ENCODE measurements at places on chromosomes 1 and 21.

DNA sequence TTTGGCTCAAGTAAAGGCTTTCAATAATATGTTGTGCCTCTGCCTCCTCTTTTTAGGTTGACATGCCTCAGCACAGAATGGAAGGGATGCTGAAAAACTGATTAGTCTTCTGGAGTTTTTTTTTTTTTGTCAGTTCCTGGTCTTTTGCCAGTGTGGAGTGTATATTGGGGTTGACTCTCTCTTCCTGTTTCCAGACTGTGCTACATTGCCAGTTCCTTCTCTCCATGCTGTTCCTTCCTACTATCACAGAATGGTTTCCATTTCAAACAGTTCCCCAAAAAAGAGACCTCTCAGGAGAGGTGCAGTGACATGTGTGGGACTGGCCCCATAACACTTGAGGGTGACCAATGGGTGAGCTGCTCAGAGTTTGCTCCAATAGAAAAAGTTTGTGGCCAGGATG, 101.7 kb upstream of the ETV3 start:
- DNase-seq: no peak

DNA sequence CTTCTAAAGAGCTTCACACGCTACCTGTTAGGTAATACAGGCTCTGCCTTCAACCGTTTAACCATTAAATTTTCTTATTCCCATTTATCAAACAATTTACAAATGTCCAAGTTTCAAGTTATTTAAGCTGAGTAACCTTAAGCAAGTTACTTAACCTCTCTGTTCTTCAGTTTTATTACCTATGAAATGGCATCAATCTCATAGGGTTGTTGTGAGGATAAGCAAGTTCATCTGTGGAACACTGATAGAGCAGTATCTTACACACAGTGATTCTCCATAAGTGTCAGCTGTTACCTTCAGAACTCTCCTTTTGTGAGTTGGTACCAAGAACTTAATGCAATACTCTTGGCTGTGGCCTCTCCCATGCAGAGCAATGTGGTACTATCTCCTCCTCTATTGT, 40.0 kb downstream of the GRIK3 start:
- DNase-seq: no peak

GRCh38 chr1:234345237-234345636, 28.0 kb upstream of the COA6 start:
- DNase-seq: no peak

GRCh38 chr21:41610042-41610839, 102.3 kb upstream of the TMPRSS2 start:
- DNase-seq: peak; percentile 86

DNA sequence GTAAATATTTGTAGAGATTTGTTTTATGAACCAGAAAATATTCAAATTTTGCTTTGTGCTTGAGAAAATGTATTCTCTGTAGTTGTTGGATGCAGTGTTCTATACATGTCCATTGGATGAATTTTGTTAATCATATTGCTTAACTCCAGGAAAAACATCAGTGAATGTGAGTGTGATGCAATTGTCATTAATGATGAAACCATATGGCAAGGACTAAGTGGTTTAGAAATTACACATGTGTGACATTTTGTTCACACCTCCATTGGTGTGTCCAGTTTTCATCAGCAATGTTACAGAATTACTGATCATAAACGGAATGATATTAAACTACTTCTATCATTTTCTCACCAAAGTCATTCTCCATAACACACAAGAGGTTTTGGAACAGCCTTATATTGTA, 151.8 kb upstream of the ST6GALNAC5 start:
- no peak for DNase-seq

- DNase-seq: no peak
Measured at GRCh38 chr1:38938722-38939260, 2.8 kb downstream of the RHBDL2 start.

- no peak for DNase-seq
Measured at GRCh38 chr1:43318831-43319230, 18.0 kb downstream of the TIE1 start.

DNA sequence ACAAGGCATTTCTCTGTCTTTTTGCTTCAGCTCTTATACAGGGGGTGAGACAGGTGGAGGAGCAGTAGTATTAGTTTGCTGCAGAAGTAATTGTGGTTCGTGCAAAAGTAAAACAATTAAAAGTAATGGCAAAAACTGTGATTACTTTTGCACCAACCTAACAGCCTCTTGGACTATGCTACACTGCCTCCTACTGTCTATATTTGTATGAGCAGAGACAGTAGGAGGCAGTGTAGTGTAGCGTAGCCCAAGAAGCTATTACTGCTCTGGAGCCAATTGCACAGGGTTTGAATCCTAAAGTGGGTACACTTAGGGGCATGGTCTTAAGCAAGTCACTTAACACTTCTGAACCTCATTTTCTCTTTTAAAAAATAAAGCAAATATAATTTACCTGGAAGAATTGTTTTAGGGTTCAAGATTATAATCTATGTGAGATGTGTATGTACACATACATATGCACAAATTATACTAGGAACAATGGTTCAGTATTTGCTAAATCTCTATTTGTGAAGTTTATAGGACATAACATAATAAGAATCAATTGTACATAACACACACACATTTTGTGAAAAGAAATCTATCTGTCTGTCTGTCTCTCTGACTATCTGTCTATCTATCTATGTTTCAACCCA, 103.8 kb downstream of the BRINP3 start:
- DNase-seq: no peak

DNA sequence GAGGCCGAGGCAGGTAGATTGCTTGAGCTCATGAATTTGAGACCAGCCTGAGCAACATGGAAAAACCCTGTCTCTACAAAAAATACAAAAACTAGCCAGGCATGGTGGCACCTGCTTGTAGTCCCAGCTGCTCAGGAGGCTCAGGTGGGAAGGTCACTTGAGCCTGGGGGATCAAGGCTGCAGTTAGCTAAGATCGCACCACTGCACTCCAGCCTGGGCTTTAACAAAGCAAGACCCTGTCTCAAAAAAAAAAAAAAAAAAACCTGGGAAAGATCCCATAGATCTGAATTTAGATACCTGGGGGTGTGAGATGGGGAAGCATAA, 32.9 kb downstream of the NIBAN1 start:
- DNase-seq: no peak

DNA sequence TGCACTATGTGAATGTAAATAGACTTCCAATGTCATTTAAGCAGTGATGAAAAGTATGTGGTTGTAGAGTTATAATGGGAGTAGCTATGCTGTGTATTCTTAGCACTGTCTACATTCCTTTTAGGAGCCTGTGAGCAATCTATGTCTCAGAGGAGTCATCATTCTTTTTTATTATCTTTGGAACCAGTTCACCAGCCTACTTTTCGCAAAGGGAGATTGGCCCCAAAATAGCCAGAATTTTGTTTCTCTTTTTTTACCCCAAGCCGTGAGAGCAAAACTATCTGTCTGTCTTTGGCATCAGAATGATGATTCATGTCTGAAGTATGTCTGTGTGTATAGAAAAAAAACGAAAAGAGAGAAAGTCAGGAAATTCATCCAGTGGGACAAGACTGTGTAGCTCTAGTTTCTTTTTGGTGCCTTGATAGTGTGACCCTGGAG, 44.2 kb downstream of the OSBPL9 start:
- peak; percentile 44 for DNase-seq

GRCh38 chr1:116310180-116310579, 62.9 kb upstream of the ATP1A1 start:
- peak; percentile 82 for DNase-seq

Measured in eye (tissue), 1 donor.